ENCODE measurements at places on chromosomes 7 and 10.
A peak's percentile ranks its signal among the peaks of the same experiment; 100 is the strongest.

GRCh38 chr10:6795541-6795940, 215.5 kb upstream of the PRKCQ start:
- DNase-seq = no peak

GRCh38 chr7:119572541-119572940, 700.4 kb upstream of the KCND2 start:
- DNase-seq = no peak

DNA sequence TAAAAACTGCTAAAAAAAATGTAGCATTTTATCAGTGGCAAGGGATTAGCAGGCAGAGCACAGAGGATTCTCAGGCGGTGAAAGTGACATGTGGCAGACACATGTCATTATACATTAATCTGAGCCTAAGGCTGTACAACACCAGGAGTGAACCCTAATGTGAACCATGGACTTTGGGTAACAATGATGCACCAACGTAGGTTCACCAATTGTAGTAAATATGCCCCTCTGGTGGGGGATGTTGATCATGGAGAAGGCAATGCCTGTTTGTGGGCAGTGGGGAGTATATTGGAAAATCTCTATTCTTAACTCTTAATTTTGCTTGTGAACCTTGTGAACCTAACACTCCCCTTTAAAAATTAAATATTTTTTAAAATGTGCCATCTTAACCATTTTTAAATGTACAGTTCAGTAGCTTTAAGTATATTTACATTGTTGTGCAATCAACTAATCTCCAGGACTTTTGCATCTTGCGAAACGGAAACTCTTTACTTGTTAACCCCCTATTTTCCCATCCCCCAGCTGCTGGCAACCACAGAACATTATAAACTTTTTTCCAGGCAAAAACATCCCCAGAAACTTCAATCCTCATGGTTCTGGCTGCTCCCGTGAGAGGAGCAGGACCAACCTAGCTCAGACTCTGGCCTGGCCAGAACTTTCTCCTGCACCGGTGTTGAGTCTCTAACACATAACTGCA, 29.9 kb downstream of the LRRC20 start:
- peak; percentile 31 for DNase-seq

GRCh38 chr10:75063461-75064230, 47.8 kb upstream of the SAMD8 start:
- DNase-seq = no peak

- DNase-seq = peak; percentile 45
Observed at GRCh38 chr7:90345595-90346335, 751 bp upstream of the GTPBP10 start.

GRCh38 chr7:94336009-94336408, 58.7 kb upstream of the COL1A2 start:
- no peak for DNase-seq

GRCh38 chr10:71521504-71522441, 125.1 kb downstream of the CDH23 start:
- DNase-seq = no peak

DNA sequence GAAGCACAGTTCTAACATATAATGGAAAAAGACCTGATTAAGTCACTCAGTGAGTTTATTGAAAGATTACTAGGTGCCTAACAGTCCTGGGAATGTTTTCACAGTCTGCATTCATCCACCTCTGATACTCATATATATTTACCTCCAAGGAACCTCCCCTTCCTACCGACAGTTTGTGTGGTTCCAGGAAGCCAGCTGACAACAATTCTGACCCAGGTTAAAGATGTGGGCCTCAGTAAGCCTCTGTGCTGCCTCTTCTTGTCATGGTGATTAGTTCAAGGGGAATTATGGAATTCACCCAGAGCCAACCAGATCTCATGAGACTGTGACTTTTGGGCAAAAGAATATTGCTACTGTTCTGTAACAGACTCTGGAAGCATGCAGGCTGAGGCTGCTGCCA, 186.8 kb downstream of the NXPH1 start:
- no peak for DNase-seq

- no peak for DNase-seq
Observed at GRCh38 chr7:105712877-105713276, 131.6 kb upstream of the EFCAB10 start.

GRCh38 chr10:61943674-61944378, 42.3 kb downstream of the ARID5B start:
- DNase-seq = peak; percentile 67

DNA sequence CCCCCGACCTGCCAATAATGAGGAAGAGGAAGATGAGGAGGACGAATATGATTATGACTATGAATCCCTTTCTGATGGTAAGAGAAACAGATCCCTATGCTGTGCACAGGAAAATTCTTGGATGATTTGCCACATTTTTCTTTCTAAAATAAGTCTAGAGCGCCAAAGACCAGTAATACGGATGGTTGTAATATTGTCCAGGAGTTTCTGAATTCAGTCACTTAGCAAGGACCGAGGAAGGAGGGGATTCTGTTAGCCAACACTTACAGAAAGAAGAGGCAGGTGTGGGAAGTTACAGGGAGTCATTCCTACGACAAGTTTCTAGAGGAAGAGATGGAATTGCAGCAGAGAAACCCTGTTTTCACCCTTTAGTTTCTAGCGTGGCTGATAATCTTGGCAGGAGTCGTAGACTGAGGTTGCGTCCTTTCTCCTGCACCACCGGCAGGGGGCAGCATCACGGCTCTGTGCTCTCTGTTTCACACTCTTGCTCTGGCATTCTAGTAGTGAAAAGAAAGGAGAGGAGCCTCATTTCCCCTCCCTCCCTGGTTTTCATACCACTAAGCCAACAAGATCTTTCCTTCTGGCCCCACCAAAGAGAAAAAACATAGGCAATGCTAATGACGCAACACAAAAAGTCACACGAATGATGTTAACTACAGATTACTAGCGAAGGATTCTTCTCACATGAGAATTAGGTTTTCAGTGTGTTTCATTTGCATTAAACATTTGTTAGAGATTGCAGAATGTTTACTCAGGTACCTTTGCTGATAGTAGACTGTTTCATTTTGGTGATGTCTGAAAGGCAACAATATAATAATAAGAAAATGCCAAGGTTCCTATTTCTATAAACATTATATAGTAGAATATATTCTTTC, 82.7 kb downstream of the NOC3L start:
- peak; percentile 60 for DNase-seq

DNA sequence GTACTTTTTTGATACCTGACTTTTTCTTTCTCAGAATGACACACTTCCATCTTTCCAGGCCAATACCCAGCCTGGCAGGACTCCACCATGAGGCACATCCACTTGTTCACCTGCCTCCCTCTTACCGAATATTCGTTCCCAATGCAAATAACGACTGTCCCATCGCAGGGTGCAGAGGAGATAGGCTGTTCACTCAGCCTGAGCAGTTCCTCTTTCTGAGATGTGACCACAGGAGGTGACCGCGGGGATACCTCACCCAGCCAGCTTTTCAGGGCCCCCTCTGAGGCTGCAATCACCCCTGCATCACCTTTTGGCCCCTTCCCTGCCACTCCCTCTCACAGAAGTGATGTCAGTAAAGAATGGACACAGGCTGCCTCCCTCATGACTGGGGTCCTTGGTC, 28.3 kb downstream of the PTPRN2 start:
- no peak for DNase-seq

DNA sequence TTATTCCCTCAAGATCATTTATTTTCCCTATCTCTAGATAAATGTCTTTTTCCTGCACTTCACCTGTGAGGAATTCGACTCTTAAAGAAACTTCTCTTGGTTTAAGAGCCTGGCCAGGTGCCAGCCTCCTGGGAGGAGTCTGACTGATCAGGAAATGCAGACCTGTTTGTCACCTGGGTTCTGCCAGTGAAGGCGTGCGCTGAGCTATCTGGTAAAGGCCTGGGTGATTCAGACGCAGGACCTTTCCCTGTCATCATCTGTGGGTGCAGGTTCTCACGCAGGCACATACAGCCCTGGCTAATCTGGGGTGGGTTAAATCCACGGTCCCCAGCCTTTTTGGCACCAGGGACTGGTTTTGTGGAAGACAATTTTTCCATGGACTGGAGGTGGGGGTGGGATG, 65.3 kb upstream of the AQP1 start:
- no peak for DNase-seq

- no peak for DNase-seq
Observed at GRCh38 chr10:69647819-69648218, 17.8 kb downstream of the FAM241B start.

- DNase-seq = peak; percentile 29
Observed at GRCh38 chr10:64484811-64485330, 963.7 kb downstream of the REEP3 start.

DNA sequence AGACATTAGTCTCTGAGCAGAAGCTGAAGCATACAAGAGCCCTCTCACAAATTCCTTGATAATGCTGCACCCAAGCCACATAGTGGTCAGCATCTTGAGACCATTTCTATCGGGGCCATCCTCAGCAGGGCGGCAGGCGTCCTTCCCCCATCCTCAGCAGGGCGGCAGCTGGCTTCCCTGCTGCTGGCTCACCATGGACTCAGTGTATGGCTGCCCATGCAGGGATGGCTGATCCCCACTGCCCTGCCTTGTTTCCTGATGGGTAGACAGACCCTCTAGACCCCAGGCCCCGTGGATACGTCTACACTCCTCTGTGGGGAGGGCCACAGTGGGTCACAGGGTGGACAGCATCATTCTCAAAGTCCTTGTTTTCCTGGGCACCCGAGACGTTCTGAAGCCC, 406.8 kb downstream of the TCERG1L start:
- DNase-seq = no peak

GRCh38 chr7:68813551-68814080, 784.7 kb upstream of the AUTS2 start:
- DNase-seq = no peak

- no peak for DNase-seq
Observed at GRCh38 chr10:89888321-89889070, 187.1 kb downstream of the KIF20B start.

DNA sequence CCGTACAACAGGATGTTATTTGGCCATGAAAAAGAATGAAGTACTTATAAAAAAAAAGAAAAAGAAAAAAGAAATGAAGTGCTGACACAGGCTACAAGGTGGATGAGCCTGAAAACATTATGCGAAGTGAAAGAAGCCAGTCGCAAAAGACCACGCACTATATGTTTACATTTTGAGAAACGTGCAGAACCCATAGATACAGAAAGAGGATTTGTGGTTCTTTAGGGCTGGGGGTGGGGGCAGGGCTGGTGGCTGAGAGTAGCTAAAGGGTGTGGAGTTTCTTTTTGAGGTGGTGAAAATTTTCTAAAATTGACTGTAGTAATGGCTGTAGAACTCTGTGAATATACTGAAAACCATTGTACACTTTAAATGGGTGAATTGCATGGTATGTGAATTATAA, 86.0 kb upstream of the FAM20C start:
- DNase-seq = no peak

DNA sequence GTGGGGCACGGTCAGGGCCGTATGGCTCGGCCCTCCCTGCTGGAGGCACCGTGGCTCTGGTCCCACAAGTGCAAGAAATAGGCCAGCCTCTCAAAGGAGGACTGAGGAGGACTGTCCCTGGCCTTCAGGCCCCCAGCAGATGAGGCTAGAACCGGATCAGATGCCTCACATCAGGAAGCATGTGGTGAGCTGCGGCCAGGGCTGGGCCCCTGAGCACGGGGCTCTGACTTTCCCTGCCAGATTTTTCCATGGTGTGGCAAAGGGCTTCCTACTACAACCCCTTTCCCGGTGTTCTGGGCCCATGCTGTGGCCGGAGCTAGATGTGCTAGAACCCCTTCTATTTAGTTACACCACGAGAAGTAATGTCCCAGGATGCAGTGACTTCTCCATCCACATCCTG, 100.4 kb downstream of the TCERG1L start:
- no peak for DNase-seq

DNA sequence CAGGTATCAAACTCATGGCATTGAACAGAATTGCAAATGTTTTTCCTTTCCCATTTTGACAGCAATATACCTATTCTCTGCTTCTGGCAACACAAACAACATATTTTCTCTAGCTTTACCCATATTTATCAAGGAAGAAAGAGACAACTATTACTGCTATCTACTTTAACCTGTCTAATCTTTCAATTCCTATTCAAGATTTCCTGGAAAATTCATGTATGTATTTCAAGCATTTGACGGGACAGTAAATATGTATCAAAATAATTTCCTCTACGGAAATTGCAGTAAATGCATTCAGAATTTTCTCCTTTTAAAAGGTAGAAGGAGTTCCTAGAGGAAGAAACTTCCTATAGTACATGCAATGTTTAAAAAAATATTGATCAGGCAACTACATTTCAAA, 179.3 kb upstream of the LRRN3 start:
- DNase-seq = no peak

DNA sequence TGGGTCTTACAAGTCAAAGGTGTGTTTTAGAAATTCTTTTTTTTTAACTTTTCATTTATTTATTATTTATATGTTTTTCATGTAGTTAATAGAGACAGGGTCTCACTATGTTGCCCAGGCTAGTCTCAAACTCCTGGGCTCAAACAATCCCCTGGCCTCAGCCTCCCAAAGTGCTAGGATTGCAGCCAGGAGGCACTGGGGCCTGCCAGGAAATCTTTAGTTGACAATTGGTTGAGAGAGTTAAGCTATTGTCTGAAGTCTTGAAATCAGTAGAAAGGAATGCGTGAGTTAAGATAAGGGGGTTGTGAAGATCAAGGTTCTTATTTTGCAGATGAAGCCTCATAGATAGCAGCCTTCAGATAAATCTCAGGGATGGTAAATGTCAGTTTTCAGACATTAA, 245.4 kb upstream of the GALNT17 start:
- DNase-seq = no peak

GRCh38 chr10:45378914-45379726, 5.1 kb downstream of the ALOX5 start:
- DNase-seq = no peak

- DNase-seq = no peak
Observed at GRCh38 chr10:72002354-72003295, 38.4 kb downstream of the CHST3 start.

DNA sequence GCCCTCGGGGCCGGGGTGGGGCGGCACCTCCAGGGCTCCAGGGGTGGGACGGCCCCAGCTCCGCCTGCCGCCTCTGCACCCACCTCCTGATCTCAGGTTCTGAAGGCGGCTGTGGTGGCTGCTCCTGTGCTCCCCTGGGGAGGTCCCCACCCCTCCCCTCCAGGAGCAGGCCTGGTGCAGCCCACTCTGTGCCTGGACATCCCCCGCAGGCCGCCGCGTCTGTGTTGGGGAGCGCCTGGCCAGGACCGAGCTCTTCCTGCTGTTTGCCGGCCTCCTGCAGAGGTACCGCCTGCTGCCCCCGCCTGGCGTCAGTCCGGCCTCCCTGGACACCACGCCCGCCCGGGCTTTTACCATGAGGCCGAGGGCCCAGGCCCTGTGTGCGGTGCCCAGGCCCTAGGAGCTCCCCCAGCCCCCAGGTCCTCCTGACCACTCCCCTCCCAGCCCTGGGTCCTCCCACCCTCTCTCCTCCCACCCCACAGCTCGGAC, 5.5 kb downstream of the CYP2W1 start:
- DNase-seq = peak; percentile 6
